ENCODE measurements at places on chromosomes 7 and 10.

- peaks cover 20% of the 10 kb centered on the region for H3K27me3 ChIP-seq
- H3K4me1 ChIP-seq, result peaks cover 4% of the 10 kb centered on the region
- no peaks in the 10 kb centered on the region for H3K36me3 ChIP-seq
- no peak overlapping the region for H3K4me3 ChIP-seq
- no peak for DNase-seq
These were observed 88.1 kb downstream of the FOXL3 start for GRCh38 chr7:378041-378420.

- no peak overlapping the region for H3K4me3 ChIP-seq
- H3K27ac ChIP-seq, result no peak overlapping the region
- peaks cover 16% of the 10 kb centered on the region for H3K36me3 ChIP-seq
These were observed 42.4 kb downstream of the PLCE1 start for GRCh38 chr10:94035982-94036765.

DNA sequence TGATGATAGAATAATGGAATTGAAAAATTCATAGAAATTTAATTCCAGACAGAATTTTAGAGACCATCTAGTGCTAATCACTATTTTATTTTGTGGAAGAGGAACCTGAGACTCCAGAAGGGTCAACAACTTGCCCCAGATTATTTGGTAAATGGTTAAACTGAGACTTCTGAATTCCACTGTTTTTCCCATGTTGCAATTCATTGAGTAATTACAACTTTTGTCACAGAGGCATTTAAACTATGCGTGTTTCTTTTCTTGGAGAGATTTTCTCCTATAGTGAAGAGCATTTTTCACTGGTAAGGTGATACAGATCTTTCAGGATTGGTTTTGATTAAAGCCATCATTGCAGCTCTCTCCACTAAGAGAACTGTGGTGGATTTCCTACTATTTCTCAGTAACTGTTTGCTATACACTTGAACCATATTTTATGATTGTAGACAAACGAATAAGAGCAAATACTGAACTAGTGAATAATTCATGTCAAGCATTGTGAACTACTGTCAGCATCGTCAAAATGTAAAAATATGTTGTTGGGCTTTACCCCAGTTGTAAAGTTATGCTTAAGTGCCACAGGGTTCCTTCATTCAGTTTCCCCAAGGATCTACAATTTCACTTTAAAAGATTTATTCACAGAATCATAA is 26.5 kb downstream of the LRGUK start:
- no peak overlapping the region for H3K27ac ChIP-seq
- H3K4me1 ChIP-seq, result no peaks in the 10 kb centered on the region
- DNase-seq, result no peak
- no peaks in the 10 kb centered on the region for H3K36me3 ChIP-seq
- no peak overlapping the region for H3K4me3 ChIP-seq
- no peaks in the 10 kb centered on the region for H3K27me3 ChIP-seq

DNA sequence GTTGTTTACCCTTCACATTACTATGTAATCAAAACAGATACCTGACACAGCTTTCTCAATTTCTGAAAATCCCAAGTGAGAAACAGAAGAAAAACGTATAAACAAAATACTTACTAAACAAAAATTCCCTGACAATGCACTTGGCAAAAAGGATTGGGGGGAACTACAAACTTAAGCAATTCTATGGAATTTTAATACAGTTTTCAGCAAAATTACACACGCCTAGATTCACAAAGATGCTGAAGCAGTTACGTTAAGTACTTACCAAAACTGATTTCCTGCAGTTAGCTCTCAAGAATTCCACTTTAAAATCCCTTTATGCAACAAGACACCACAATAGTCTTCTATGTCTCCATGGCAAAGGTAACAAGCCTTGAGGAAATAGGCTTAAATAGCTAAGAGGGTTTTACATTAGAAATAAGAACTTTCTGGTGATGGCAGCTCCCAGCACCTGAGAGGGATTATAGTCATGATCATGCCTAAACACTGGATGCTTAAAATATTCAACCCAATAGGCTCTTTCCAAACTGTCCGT is 10.8 kb downstream of the TOMM7 start:
- DNase-seq, result no peak
- H3K36me3 ChIP-seq, result peaks cover 6% of the 10 kb centered on the region
- no peak overlapping the region for H3K27ac ChIP-seq
- H3K4me3 ChIP-seq, result no peak overlapping the region

DNA sequence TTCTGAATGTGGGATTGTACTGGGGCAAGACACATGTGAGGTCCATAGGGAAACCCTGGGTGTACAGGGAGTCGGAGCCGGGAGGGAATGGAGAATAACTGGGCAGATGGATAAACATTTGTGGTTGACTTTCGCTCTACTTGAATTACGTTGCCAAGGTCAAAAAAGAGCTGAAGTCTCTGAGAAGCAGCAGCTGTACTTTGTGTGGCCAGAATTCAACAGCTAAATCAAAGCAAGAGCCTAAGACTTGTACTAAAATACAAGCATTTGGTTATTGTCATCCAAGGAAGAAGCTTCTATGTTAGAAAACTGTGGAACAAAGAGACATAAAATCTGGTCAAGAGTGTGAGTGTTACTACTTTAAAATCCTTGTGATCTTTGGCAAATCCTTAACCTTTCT is 457.2 kb downstream of the ARL4A start:
- H3K4me1 ChIP-seq, result no peaks in the 10 kb centered on the region
- no peak overlapping the region for H3K4me3 ChIP-seq
- no peak for DNase-seq
- H3K36me3 ChIP-seq, result no peaks in the 10 kb centered on the region

GRCh38 chr10:26269754-26270153 is 53.2 kb downstream of the GAD2 start:
- H3K27me3 ChIP-seq, result peaks cover 2% of the 10 kb centered on the region
- peaks cover 4% of the 10 kb centered on the region for H3K4me1 ChIP-seq
- no peak overlapping the region for H3K4me3 ChIP-seq

- H3K4me3 ChIP-seq, result no peak overlapping the region
- no peak overlapping the region for H3K27ac ChIP-seq
- no peak for DNase-seq
- peaks cover 8% of the 10 kb centered on the region for H3K36me3 ChIP-seq
- no peaks in the 10 kb centered on the region for H3K4me1 ChIP-seq
- no peaks in the 10 kb centered on the region for H3K27me3 ChIP-seq
These were observed 38.5 kb downstream of the MGMT start for GRCh38 chr10:129505500-129506075.

GRCh38 chr10:77647543-77648293 is 10.1 kb upstream of the KCNMA1 start:
- no peak overlapping the region for H3K4me3 ChIP-seq
- peaks cover 2% of the 10 kb centered on the region for H3K36me3 ChIP-seq
- peaks cover 4% of the 10 kb centered on the region for H3K4me1 ChIP-seq
- DNase-seq, result no peak
- H3K27ac ChIP-seq, result no peak overlapping the region

DNA sequence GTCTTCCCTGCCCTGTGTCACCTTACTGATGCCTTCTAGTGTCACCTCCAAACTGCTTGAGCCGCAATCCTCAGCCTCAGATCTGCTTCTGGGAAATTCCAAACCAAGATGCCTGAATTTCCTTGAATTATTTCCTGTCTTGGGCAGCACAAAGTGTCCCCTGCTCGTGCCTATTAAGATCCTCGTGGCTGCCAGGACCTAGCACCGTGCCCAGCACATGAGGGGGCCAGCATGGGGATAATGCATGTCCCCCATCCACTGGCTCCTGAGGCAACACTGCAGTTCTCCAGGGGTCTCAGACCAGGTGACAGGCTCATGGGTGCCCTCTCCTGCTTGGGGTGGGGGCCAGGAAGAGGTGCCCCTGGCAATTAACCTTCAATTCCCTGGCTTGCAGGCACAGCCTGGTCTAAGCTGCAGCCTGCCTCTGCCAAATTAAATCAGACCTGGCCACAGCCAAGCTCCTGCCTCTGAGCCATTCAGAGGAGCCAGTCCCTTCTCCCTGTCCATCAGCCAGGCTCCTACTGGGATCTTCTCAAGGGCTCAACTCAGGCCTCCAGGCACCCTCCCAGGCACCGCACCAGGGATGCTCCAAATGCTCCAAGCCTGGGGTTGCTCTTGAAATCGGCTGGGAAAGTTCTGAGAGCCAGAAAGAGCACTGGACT is 146.6 kb downstream of the SH3PXD2A start:
- no peak for DNase-seq
- H3K4me3 ChIP-seq, result no peak overlapping the region
- peak overlapping the region; percentile 12 for H3K27ac ChIP-seq
- peaks cover 22% of the 10 kb centered on the region for H3K4me1 ChIP-seq

Data from neural crest cell (in vitro differentiated cells).